ENCODE measurements at places on chromosomes 16 and 17.

DNA sequence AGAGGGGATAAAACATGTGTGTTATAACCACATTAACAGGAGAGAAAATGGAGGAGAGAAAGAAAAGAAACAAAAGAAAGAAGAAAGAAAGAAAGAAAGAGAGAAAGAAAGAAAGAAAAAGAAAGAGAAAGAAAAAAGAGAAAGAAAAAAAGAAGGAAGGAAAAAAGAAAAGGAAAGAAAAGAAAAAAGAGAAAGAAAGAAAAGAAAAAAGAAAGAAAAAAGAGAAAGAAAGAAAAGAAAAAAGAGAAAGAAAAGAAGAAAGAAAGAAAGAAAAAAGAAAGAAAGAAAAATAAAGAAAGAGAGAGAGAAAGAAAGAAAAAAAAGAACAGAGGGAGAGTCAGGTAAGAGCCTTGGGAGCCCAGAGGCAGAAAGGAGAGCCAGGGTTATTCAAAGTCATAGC is 446.6 kb upstream of the ASIC2 start:
- no peak for DNase-seq

- DNase-seq = no peak
Measured at GRCh38 chr17:82814834-82815233, 25.0 kb downstream of the ZNF750 start.

DNA sequence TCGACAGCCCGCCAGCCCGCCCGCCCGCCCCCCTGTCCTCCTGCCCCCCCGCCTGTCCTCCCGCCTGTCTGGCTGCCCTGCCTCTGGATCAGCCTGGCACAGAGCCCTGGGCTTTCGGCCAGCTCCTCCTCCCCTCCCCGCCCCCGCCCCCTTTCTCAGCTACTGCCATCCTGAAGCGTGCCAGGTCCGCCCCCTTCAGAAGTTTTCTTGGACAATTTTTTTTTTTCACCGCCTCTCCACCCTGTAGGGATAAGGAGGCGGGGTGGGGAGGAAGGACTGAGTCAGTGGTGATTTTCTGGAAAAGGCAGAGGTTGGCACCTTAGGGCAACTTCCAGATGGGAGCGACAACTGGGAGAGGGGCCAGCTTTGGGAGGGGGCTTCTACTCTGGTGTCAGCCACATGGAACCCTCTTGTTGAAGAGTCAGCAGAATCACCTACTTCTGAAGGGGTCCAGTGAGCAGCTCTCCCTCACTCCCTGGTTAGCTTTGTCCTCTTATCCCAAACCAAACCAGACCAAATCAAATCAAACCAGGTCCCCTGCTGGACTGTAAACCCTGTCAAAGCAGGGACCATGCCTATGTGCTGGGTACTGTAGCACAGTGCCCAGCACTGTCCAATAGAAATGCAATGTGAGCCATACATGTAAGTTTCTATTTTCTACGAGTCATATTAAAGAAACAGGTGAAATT is 19.7 kb downstream of the IGF2BP1 start:
- DNase-seq = peak; percentile 76

DNA sequence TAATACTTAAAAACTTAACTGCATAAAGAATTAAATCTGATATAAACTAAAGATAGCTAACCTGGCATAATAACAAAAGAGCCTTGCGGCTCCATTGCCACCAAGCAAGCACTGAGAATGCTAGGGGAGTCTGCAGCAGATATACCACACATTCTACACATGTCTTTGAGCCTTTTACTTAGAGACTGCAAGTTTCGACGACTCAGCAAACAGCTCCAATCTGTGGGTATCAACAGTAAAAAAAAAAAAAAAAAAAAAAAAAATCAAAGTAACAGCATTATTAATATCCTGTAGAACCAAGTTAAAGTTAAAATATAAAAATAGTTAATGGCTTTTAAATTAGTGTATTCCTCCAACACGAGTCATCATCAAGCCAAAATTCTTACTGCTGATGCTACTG is 27.8 kb upstream of the INTS2 start:
- no peak for DNase-seq

- DNase-seq = no peak
Measured at GRCh38 chr16:22369221-22369811, 5.1 kb downstream of the CDR2 start.

DNA sequence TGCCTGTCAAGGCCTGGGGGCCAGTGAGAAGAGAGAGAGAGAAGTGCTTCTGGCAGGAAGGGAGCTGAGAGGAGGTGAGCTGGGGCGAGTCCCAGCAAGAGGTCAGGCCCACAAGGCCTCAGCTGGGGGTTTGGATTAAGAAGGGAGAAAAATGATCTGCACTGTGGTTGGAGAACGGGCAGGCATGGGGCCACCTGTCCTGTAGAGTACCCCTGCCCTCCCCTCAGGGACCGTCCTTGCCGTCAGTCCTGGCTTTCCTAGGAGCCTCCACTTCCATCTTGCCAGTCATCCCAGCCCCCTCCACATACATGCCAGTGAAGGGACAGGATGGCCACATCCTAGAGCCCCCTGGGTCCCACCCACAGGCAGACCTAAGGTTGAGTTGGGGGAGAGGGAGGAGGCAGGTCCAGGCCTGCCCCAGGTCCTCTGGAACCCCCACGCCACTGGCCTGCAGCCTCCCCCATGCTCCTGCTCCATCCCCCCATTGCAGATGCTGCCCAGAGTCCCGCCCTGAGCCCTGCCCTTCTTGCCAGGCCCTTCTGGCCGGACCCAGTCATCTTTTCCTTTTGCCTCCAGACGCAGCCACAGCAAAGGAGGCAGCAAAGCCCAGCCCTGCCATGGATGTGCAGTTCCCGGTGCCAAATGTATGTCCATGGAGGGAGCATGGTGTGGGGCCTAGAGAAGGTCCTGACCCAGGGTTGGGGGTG is 18.9 kb downstream of the KATNB1 start:
- DNase-seq = no peak

DNA sequence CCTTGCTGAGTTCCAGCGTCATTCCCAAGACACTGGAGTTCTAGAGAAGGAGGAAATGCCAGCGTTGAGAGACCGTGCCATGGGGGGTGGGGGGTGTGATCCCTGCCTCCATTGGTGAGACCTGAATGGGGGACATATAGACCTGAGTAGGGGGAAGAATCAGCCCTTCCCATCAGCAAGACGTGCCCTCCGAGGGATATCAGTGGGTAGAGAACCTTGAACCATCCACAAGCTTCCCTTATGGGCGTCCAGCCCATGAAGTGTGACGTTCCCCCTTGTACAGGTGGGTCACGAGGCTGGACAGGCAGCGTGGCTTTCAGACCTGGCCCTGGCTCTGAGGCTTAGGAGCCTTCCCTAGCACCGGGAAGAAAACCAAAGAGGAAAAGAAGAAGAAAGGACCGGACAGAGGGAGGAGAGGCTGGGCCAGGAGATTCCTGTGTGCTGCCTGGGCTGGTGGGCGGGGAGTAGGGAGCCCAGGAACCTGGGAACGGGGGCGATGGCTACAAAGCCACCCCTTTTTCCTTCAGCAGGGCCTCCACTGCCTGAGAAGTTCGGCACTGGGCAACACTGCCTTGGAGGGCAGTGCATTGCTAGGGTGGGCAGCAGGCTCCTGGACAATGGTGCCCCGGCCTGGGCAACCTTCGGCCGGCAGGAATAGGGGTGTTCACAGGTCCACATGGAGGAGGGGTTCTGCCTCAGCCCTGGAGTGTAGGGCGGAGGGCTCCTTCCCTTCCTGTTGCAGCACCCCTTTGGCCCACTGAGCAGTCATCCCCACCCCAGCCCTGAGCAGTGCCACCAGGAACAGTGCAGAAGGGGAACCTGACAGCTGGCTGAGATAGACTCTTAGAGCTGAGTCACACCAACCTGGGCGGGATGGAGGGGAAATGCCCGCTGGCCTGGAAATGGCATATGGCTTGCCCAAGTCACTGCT is 7.2 kb downstream of the RAB11FIP4 start:
- DNase-seq = no peak

DNA sequence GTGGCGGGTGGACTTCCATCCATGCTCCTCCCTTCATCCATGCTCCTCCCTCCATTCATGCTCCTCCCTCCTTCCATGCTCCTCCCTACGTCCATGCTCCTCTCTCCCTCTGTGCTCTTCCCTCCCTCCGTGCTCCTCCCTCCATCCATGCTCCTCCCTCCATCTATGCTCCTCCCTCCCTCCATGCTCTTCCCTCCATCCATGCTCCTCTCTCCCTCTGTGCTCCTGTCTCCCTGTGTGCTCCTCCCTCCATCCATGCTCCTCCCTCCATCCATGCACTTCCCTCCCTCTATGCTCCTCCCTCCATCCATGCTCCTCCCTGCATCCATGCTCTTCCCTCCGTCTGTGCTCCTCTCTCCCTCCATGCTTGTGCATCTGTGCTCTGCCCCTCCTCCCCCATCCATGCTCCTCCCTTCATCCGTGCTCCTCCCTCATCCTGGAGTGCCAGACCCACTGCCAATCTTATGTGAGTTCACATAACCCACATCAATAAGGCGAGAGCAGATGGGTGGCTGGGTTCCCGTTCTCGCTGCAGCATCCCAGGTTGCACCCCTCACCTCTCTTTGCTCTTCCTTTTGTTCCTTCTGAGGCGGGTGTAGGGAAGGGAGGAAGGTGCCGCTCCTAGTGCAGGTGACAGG is 22.8 kb downstream of the KSR1 start:
- DNase-seq = no peak

GRCh38 chr16:47058295-47059086 is 85.0 kb upstream of the DNAJA2 start:
- no peak for DNase-seq

DNA sequence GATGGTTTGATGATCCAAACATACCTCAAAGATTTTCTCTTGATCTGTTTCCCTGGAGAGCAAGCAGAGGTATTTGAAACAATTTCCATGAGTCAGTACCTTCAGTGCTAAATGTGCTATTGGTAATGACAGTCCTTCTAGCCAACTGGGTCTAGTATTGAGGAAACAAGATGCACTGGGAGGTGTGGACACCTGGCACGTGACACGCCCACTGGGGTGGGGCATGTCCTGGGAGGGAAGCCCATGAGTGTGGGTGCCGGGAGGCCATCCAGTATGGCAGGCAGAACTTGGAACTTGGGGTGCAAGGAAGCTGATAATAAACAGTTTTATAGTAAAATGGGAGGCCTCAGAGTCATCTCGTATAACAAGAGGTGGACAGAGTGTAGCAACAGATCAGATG is 17.9 kb upstream of the AKAP1 start:
- no peak for DNase-seq

DNA sequence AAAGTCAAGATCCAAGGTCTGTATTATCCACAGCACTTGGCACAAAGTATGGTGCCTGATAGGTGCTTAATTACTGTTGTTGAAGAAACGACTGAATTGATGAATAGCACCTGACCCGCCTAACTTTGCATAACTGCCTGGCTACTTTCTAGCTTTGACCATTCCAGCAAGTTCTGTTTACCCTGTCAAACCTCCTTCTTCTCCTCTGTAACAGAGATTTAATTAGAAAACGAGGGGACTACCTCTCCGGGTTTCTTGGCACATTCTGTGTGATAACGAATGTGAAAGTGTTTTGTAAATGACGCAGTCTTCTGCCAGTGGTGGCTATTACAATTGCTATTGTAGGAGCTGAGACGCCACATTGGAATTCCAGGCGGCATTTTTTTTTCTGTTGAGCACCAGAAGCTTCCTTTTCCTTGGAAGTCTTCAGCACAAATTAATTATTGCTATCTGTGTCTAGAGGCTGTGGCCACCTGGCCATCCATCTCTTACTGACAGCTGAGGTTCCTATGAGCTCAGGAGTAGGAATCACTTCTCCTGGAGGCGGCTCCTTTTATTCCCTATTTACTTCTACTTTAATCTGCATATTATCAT is 522.9 kb downstream of the HS3ST4 start:
- DNase-seq = no peak

DNA sequence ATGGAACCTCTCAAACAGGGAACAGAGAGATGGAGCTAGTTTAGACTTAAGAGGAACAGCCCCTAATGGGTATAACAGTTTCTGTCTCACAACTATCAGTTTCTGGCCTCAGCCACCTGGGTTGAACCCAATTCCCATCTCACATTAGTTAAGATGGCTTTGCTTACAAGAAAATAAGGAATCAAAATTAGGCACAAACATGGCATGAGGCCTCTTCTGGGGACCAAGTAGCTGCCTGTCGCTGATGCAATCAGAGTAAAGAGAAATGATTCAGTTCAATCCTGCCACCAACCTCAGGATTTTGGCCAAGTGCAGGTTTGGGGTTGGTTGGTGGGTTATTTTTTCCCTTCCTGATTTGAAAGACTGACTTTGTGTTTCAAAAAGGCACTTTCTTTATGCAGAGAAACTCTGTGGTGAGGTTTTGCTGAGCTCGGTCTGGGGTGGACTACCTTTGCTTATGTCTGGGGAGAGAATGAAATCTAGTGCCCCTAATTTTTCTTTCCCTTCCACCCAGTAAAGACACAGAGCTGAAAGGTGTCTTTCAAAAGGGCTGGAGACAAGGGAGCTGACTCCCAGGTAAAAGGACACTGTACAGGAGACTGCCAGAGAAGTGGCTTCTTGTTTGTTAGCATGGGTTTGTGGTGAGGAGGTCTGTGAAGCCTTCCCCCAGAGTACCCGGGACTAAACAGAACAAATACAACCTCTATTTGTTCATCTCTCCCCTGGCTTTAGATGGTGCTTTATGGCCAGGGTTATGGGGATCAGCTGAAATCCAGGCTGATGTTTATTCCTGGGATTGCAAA is 44.8 kb upstream of the NFAT5 start:
- no peak for DNase-seq

DNA sequence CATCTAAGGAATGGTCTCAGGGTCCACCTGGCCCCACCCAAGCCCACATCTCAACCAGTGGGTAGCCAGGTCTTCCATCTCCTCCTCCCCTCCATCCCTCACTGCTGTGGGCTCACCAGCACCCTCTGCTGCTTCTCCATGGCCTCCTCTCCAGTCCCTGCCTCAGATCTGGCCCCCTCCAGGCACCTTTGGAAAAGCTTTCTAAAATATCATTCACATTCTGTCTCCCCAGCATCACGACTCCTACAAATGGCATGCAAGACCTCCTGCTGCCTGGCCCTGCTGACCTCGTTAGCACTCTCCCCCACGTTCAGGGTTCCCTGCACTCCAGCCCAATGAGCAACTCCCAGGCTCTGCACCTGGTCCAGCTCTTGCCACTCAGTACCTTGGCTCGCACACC is 13.7 kb downstream of the GLP2R start:
- no peak for DNase-seq

- no peak for DNase-seq
Measured at GRCh38 chr17:82200743-82201497, 11.7 kb downstream of the CCDC57 start.

GRCh38 chr17:50468304-50469207 is at the start of gene CHAD:
CHAD (minus strand) TSS chr17:50468880; CDS start chr17:50468813, 67 bp downstream.
- no peak for DNase-seq

Data from HCT116 (cell line).